ENCODE measurements at places on chromosomes 16 and 17.

- no peak for DNase-seq
Measured at GRCh38 chr17:39746145-39746461, 8.4 kb downstream of the GRB7 start.

GRCh38 chr17:67238991-67239390, 6.0 kb downstream of the HELZ start:
- no peak for DNase-seq

DNA sequence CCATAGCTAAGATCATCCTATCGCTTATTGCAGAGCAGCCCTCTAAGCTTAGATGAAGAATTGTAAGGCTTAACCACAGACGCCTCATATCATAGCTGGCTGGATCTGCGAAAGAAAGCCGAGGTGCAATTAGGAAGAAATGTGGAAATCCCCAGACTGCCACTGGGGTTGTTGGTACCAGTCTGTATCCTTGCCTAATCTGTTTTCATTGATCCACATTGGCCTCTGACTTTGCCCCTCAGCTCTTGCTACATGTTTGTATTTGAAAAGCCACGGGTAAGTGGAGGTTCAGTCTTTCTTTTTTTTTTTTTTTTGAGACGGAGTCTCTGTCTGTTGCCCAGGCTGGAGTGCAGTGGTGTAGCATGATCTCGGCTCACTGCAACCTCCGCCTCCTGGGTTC, 48.9 kb downstream of the TANGO6 start:
- DNase-seq = no peak

GRCh38 chr17:47265983-47266541, 12.4 kb downstream of the ITGB3 start:
- no peak for DNase-seq

- DNase-seq = no peak
Measured at GRCh38 chr17:60381958-60382357, 10.0 kb downstream of the USP32 start.

DNA sequence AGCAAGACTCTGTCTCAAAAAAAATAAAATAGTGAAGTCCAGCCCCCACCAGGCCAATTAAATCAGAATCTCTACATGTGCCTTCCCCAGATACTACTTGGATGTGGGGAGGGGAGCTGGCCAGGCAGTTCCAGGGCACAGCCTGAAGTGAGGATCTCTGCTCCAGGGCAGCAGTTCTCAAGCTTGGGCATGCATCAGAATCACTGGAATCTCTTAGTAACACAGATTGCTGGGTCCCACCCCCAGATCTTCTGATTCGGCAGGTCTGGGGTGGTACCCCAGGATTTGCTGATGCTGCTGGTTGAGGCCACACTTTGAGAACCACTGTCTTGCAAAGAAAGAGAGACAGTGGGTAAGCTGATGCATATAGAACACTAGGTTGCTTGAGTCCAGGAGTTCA, 8.3 kb upstream of the CDH5 start:
- no peak for DNase-seq

GRCh38 chr16:50901062-50901461, 159.2 kb downstream of the CYLD start:
- DNase-seq = no peak

DNA sequence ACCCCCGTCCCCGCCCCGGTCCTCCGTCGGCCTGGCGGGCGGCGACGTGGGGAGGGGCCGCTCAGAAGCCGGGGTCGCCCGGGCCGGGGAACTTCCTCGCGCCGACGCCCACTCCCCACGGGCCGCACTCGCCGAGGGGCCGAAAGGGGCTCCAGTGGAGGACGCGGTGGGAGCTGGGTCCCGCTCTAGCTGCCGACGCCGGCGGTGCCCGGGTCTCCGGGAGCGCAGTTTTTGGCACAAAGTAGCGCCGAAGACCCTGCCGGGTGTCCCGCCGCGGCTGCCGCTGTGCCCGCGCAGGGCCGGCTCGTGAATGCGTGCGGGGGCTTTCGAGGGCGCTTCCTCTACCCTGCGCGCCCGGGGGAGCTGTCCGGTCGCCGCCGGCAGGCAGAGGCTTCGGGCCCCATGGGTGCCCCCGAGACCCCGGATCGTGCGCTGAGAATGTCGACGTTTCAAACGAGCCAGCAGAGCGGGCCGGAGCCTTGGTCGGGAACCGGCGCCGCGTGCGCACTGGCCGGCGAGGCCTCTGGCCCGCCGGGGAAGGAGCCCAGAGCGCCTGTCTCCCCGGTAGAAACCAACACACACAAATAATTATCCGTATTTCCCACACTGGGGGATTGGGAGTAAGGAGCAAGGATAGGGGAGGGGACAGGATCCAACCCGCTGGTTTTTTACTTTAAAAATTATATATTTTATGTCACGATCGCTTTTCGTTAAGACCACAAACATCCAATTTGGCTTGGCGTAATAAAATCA, 46.6 kb upstream of the SLC38A10 start:
- DNase-seq = no peak

DNA sequence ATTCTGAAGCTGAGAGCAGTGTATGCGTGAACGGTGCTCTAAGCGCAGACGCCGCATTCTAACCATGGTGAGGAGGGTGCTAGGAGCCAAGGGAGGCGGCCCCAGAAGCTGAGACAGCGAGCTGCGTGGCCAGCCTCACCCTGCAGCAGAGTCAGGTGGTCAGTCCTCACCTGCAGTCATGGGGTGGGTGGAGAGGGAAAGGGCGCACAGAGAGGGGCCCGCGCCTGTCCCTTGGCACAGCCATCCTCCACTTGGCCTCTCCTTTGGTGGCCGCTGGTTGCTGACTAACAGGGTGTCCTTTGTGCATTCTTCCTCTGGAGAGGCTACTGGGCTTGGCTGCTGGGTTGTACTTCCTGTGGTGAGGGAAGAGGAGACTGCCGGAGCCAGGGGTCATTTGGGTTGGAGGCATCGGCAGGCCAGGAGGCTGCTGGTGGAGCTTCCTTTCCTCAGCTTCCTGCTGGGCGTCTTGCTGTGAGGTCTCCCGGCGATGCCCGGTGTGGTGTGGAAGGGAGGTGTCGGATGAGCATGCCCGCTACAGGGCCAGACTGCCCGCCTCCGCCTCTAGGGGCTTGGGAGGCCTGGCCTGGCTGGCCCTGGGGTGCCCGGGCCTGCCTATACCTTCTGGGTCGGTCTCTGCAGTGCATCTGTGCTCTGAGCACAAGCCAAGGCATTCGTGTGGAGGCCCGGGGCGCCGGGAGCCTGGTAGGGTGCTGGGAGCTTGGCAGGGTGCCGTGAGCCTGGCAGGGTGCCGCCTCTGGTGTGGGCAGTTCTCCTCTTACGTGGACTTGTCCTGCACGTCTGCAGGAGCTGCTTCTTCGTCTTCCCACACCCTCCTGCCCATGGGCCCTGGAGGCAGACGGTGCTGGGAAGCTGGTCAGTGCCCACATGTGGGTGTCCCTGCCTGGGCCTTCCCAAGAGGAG, 17.4 kb downstream of the RNF213 start:
- DNase-seq = no peak

GRCh38 chr16:55322327-55322726, 1.7 kb upstream of the IRX6 start:
- no peak for DNase-seq

GRCh38 chr16:48605518-48606110, 4.4 kb downstream of the N4BP1 start:
- no peak for DNase-seq

- no peak for DNase-seq
Measured at GRCh38 chr17:8862213-8863056, 5.0 kb downstream of the PIK3R6 start.

DNA sequence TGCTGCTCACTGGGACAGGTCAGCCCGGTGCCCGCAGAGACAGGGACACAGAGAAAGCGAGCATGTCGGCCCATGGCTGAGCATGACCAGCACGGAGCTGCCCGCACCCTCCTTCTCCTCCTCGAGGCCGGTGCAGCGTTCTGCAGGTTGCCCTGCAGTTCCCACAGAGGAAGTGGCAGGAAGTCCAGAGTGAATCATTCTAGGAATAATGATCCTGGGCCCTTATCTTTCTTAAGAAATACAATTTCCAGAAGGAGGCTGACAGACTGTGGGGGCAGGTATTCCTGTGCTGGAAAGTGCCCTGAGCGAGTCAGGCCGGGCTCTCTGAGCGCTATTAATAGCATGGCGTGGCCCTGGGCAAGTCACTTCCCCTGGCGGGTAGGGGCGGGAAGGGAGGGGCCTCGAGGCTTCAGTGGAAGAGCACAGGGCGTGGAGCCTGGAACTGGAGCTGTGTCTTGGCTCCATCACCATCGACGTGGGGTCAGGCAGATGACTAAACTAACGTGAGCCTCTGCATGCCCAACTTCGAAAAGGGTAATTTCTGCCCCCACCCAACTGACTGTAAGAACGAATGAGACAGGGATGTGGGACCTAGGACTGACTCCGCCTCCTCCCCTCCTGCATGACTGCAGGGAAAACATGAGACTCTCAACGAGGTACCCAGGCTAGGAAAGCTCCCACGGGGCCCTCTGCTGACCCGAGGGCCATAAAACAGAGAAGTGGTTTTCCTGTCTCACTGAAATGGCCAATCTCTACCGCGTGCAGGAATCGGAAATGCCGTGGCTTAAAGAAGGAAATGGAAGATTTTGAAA, 9.8 kb downstream of the TMEM204 start:
- DNase-seq = no peak

DNA sequence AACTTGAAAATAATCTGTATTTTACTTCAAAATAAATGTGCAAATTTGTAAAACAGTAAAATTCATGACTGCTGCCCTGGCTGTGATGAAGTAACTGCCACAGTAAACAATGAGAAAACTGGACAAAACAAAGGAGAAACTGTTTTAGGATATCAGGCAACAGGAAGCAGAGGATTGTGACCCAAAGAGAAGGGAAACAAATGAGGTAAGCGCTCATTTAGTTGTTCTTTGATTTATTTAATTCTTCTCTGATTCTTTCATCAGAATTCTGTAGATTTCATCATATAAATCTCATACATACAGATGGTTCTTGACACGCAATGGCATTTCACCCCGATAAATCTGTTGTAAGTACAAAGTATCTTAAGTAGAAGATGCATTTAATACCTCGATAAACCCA, 198.1 kb upstream of the AXIN2 start:
- DNase-seq = no peak

DNA sequence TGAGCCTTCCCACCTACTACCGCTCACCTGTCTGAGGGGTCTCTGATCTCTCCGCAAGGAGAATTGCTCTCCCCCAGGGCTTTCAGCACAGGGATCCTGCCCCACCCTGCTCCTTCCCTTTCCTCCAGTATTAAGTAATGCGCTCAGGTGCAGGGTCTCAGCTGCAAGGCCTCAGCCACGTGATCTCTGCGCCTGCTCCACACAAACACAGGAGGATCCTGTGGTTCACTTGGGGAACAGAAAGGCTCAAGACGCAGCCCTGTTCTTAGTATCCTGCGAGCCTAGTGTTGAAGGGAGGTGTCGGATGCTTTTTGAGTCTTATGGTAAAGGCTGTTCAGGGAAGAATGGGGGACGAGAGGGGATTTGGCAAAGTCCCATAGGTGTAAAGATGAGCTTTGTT, 41.6 kb upstream of the GCSH start:
- DNase-seq = no peak

GRCh38 chr17:80519091-80519781, 25.4 kb upstream of the RPTOR start:
- DNase-seq = no peak

- no peak for DNase-seq
Measured at GRCh38 chr16:87045466-87046216, 271.6 kb downstream of the C16orf95 start.
